Thoracic aorta (tissue), 2 donors: ENCODE measurements at places on chromosomes 12 and 14. TPM values are rescaled to one million over a fixed set of nuclear protein-coding genes. Genes with fewer than 3 reads are reported as not detected.

MARS1 gene
- 104 TPM for total RNA-seq

KCNC2 gene
- not detected for total RNA-seq

UTP20 gene
- 5.8 TPM for total RNA-seq

OR4E2 gene
- total RNA-seq, result not detected

PTPRB gene
- 21.9 TPM for total RNA-seq

ZNF891 gene
- 5.4 TPM for total RNA-seq

IFNG-AS1 gene
- not detected for total RNA-seq
